EL (cell line): ENCODE measurements at places on chromosomes 5 and 9.

GRCh38 chr9:130472184-130472705, 27.5 kb downstream of the ASS1 start:
- no peak for DNase-seq

- peak; percentile 57 for DNase-seq
Observed at GRCh38 chr9:79858508-79858907, 286.7 kb downstream of the TLE4 start.

DNA sequence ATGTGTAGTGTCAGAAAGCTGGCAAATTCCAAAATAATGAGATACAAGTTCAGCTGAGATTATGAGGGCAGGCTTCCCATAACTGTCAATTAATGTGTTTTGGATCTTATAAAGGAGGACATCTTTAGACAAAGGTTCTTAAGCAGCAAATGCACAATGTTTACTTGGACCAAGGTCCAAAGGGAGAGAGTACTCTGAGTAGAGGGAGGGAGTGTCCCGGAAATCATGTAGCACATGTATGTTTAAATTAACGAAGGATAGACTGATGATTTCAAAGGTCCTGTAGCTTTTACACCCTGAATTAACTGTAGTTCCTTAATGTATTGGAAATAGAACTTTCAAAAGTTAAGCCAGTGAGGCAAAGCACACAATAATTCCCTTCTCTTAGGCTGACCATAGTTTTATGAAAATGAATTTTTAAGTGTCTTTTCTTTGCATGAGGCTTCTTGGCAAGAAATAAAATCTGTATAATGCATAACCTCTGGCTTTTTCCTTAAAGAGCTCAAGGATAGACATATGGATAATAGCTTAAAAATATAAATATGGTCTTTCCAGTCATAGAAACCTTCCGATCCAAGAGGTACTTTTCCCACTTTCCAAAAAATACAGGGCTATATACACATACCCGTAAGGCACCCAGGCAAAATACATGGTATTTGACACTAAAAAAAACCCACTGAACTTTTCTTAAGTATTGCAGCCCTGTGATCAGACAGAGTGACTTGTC, 93.0 kb downstream of the PCSK5 start:
- no peak for DNase-seq

- DNase-seq, result no peak
Observed at GRCh38 chr5:10896016-10896415, 135.0 kb upstream of the DAP start.

- DNase-seq, result peak; percentile 47
Observed at GRCh38 chr5:163880302-163880701, 374.9 kb downstream of the MAT2B start.

- DNase-seq, result no peak
Observed at GRCh38 chr9:11702548-11702947, 990.6 kb upstream of the TYRP1 start.

- DNase-seq, result no peak
Observed at GRCh38 chr5:157447201-157447637, 12.8 kb upstream of the NIPAL4 start.

- no peak for DNase-seq
Observed at GRCh38 chr5:76383126-76383832, 19.8 kb upstream of the IQGAP2 start.
